Activated CD4-positive, alpha-beta T cell treated with anti-CD3 and anti-CD28 coated beads, Interleukin-2, amount 10 ng/mL, durations not matched to agents 7 days and 5 days (primary cell): ENCODE measurements at places on chromosomes 12 and 14. TPM values are rescaled to one million over a fixed set of nuclear protein-coding genes. Genes with fewer than 3 reads are reported as not detected.

The CCDC196 gene
- not detected for total RNA-seq

The ASB8 gene
- 46.4 TPM for total RNA-seq

The CD4 gene
- total RNA-seq: 227 TPM

The EXOC3L4 gene
- not detected for total RNA-seq

The SERPINA10 gene
- not detected for total RNA-seq

The CLBA1 gene
- 0.60 TPM for total RNA-seq

The APEX1 gene
- total RNA-seq: 131 TPM

The GLIPR1L1 gene
- total RNA-seq: not detected

The ETFBKMT gene
- total RNA-seq: 0.57 TPM

The KLRK1 gene
- total RNA-seq: 0.12 TPM

The JPH4 gene
- total RNA-seq: not detected

The NPAS3 gene
- not detected for total RNA-seq

The CD163L1 gene
- not detected for total RNA-seq

The NAV3 gene
- total RNA-seq: not detected

The SYNDIG1L gene
- total RNA-seq: not detected

The LRRC10 gene
- not detected for total RNA-seq

The AREL1 gene
- 44.2 TPM for total RNA-seq

The FAM177A1 gene
- total RNA-seq: 37.1 TPM

The FGF23 gene
- total RNA-seq: not detected

The CMKLR1 gene
- total RNA-seq: not detected

The SLC6A13 gene
- 0.19 TPM for total RNA-seq

The MORN3 gene
- total RNA-seq: 3.5 TPM

The TEP1 gene
- total RNA-seq: 42.9 TPM

The SYT1 gene
- not detected for total RNA-seq

The OLR1 gene
- not detected for total RNA-seq

The FAM90A1 gene
- total RNA-seq: 0.15 TPM

The GALNT9 gene
- not detected for total RNA-seq

The CCDC38 gene
- total RNA-seq: not detected

The ITGB7 gene
- total RNA-seq: 702 TPM

The PRICKLE1 gene
- 0.15 TPM for total RNA-seq

The SERPINA9 gene
- not detected for total RNA-seq

The CRIP1 gene
- 753 TPM for total RNA-seq

The IL31 gene
- total RNA-seq: not detected

The REP15 gene
- total RNA-seq: 0.25 TPM

The KCNJ8 gene
- not detected for total RNA-seq

The CFAP251 gene
- 0.30 TPM for total RNA-seq

The CLEC1A gene
- total RNA-seq: not detected

The COL2A1 gene
- total RNA-seq: not detected

The ALG10 gene
- 17.5 TPM for total RNA-seq
